ENCODE measurements at places on chromosomes 3 and 15. TPM values are rescaled to one million over a fixed set of nuclear protein-coding genes. Genes with fewer than 3 reads are reported as not detected.

DNA sequence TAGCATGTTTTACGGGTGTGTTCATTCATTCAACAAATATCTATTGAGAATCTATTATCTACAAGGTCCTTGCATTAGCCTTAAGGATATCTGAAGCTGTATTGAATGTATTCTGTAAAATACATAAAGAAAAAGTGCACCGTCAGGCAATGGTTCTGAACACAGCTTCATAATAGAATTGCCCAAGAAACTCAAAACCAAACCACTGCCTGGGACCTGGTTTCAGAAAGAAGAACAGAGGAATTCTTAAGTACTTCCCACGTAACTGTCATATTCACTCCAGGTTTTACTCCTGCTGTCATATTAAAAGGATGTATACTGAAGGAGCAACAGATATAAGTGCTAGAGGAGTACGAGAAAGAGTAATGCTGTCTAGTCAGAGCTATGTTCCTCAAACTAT lies 115.9 kb downstream of the FGF12 start:
- no peak overlapping the region for H3K27ac ChIP-seq
- H3K4me3 ChIP-seq = no peak overlapping the region
- H3K36me3 ChIP-seq = no peaks in the 10 kb centered on the region
- H3K4me1 ChIP-seq = no peaks in the 10 kb centered on the region
- no peak for DNase-seq

DNA sequence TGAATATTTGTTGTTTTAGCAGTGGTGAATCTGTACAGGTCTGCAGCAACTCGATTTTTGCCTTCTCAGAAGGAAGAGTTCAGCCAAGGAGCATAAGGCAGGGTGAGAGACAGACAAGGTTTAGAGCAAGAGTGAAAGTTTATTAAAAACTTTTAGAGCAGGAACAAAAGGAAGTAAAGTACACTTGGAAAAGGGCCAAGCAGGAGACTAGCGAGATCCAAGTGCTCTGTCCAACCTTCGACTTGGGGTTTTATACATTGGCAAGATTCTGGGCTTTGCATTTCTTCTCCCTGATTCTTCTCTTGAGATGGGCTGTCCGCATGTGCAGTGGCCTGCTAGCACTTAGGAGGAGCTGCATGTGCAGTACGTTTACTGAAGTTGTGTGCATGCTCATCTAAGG lies 46.7 kb upstream of the AADACL2 start:
- H3K27ac ChIP-seq = no peak overlapping the region
- no peaks in the 10 kb centered on the region for H3K36me3 ChIP-seq
- no peak for DNase-seq
- H3K4me3 ChIP-seq = no peak overlapping the region
- no peaks in the 10 kb centered on the region for H3K4me1 ChIP-seq

Gene SLC2A2
- not detected for total RNA-seq

Gene PRTG
- 0.83 TPM for total RNA-seq

Gene PLCH1
- total RNA-seq = 0.09 TPM
